ENCODE measurements at places on chromosomes 12 and 14.

DNA sequence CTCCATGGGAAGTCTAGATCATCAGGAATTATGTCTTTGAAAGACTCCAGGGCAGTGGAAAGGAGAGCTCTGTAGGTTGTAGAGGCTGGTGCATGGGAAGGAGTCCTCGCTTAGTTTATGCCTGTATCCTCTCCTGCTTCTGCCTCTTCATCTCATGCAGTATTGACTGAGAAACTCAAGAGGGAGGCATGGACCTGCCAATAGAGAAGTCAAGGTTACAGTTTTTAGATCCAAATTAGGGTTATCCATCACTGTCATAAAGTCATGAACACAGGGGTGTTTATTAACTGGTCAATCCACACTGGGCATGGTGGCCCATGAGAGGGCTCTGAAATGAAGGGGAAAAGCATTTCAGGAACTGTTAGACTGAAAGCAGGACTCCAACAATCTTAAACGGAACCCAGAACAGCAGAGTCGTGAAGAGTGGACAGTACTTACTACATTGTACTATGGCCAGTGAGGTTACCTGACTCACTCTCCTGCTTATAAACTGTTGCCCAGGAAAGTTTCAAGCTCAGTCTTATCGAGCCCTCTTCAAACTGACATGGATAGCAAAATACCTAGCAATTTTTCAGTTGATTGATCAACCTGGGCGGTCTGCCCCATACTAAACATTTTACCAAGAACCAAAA, 30.1 kb upstream of the DHRS7 start:
- no peak for DNase-seq

- no peak for DNase-seq
Measured at GRCh38 chr14:87679866-87680265, 313.1 kb downstream of the GALC start.

DNA sequence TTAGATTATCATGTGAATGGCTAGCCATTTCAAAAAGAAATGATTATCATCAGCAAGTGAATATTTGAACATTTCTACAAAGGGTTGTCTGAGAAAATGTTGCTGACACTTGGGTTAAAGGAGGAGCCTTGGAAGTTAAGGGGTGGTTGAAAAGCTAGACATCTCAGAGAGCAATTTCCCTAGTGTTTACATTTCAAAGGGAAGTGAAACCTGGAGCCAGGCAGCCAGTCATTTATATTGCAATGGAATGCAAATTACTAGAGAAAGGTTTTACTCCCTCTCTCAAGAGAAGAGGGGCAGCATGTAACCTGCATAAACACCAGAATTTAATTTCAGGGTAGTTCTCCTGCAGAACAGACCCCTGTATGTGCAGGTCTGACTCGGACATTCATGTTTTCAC, 279.0 kb downstream of the SLC16A7 start:
- no peak for DNase-seq

- DNase-seq, result peak; percentile 6
Measured at GRCh38 chr12:31797230-31797872, 68.5 kb upstream of the AMN1 start.

DNA sequence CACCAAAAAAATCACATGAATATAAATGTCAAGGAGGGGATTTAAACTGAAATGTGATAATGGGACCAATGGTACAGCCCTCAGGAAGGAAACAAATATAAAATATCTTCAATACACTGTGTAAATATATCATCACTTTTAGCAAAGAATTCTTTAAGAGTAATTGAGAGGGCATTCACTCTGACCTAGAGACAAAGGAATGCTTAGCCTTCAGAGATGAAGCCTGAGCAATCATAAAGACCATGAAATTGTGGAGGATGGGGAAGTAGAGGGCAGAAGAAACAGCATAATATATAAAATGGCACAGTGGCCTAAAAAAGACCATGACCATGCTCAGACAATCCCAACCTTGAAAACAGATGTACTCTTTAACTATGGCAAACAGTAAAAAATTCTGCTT, 20.4 kb downstream of the YAF2 start:
- DNase-seq, result no peak

GRCh38 chr12:53044052-53044581, 5.7 kb upstream of the TNS2 start:
- DNase-seq, result no peak

- DNase-seq, result no peak
Measured at GRCh38 chr12:126160912-126161311, 1095.7 kb downstream of the AACS start.

- peak; percentile 85 for DNase-seq
Measured at GRCh38 chr12:54371328-54372112, 7.2 kb upstream of the GPR84 start.

GRCh38 chr14:95058491-95058890, 98.8 kb downstream of the DICER1 start:
- DNase-seq, result no peak

DNA sequence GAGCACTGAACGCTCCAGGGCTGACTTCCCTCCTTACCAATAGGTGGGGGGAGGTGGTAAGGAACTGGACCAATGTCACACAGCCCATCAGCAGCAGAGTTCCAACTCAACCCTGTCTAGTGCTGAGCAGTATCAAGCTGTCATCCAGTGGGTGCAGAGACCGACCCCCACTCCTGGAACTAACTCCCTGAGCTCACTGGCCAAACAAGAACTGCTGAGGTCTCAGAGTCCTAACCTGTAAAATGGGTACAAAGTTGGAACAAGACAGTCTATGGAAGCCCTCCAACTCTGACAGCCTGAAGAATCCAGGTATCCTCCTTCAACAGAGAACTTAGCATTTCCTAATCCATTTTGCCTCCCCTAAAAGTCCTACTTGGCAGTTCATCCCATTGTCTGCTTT, 91.1 kb upstream of the CLMN start:
- DNase-seq, result no peak

GRCh38 chr12:101829639-101830366, 956 bp downstream of the GNPTAB start:
- DNase-seq, result peak; percentile 49

GRCh38 chr14:92507174-92507768, 6.3 kb upstream of the RIN3 start:
- peak; percentile 56 for DNase-seq

- no peak for DNase-seq
Measured at GRCh38 chr14:21617614-21618013, 17.1 kb downstream of the OR10G2 start.

DNA sequence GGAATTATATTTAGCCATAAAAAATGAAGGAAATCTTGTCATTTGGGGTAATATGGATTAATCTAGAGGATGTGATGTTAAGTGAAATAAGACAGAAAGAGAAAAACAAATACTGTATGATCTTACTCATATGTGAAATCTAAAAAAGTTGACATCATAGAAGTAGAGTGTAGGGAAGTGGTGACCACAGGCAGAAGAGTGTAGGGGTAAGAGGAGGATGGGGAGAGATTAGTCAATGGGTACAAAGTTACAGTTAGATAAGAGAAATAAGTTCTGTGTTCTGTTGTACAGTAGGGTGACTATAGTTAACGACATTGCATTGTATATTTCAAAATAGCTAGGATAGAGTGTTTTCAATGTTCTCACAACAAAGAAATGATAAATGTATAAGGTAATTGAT, 87.0 kb downstream of the TSHR start:
- no peak for DNase-seq

Data from NCI-H2029 treated with DMSO at 0.1 percent for 48 hours (cell line).